ENCODE measurements at places on chromosomes 5 and 9.
A peak's percentile ranks its signal among the peaks of the same experiment; 100 is the strongest.

DNA sequence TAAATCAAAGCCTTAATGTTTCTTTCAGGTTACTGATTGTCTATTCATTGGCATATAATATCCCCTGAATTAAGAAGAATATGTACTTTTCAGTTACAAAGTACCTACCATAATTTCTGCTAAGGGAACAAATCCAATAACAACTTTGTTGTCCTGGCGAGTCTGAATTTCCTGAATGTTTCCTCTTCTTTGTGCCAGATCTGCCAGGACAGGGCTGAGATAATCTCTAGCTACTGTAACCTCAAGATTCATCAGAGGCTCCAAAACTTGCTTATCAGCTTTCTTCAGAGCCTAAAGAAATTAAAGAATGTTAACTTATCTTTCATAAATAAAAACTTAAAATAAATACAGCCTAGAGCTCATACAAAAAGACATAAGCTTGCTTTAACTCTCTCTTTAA is 37.2 kb downstream of the HEXB start:
- DNase-seq = no peak

- DNase-seq = no peak
Measured at GRCh38 chr5:180343110-180343830, 9.9 kb downstream of the GFPT2 start.

- DNase-seq = no peak
Measured at GRCh38 chr5:16826379-16827125, 109.5 kb downstream of the MYO10 start.

DNA sequence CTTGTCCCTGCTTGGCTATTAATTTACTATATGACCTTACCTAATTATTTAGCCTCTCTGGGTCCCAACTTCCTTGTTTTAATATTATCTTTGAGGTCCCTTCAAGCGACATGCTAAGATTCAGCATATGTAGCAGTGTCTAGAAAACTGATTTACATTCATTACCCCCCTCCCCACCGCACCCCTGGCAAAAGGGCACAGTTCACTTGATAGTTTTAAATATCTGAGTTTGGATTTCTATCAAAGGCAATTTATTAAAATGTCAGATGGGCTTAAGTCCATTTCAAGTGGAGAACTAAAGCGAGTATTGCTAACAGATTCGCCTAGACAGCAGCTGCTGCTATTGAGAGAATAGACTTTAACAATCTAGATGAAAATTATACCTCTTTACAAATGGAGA is 3.9 kb downstream of the CEMIP2 start:
- DNase-seq = no peak

- DNase-seq = no peak
Measured at GRCh38 chr9:84432746-84433145, 92.2 kb upstream of the SLC28A3 start.

DNA sequence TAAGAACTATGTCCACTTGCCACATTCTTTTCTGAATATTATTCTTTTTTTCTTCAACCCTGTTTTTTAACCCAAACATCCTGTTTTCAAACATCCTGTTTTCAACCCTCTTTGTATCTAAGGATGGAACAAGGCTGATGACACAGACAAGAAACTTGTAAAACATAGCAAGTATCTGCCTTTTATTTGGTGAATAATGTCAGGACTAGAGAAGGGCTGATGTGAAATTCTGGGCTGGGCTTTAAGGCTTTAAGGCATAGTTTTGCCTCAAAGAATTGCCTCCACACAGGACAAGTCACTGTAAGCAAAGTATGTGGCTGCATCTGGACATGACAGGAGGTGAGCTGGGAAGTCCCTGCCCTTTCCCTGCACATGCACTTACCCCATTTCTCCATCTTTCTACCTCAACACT is 42.5 kb upstream of the RIC1 start:
- peak; percentile 28 for DNase-seq

GRCh38 chr5:129656952-129657351 is 90.9 kb upstream of the MINAR2 start:
- DNase-seq = no peak

DNA sequence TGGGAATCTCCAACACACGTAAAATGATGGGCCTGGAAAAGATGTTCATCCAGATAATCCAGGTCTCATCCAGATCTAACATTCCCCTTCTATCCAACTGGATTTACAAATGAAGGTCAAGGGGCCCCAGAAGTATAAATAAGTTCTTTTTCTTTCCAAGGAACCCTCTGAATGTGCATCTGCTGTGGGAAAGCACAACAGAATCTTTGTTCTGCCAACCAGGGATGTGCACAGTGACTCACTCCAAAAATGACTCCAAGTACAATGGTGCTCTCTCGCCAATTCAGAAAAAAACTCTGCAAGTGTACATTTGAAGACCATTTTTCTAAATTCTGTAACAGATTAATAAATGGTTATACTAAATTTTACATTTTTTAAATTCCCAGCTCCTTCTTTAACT is 12.4 kb downstream of the RAPGEF6 start:
- DNase-seq = no peak

- DNase-seq = no peak
Measured at GRCh38 chr9:88954066-88954465, 37.2 kb upstream of the S1PR3 start.

- no peak for DNase-seq
Measured at GRCh38 chr9:104860263-104860662, 67.7 kb downstream of the ABCA1 start.

- no peak for DNase-seq
Measured at GRCh38 chr5:67999391-67999790, 216.2 kb upstream of the PIK3R1 start.

GRCh38 chr9:16309082-16309468 is 561.4 kb downstream of the BNC2 start:
- DNase-seq = no peak

- DNase-seq = no peak
Measured at GRCh38 chr9:97744710-97745708, 47.9 kb upstream of the XPA start.

DNA sequence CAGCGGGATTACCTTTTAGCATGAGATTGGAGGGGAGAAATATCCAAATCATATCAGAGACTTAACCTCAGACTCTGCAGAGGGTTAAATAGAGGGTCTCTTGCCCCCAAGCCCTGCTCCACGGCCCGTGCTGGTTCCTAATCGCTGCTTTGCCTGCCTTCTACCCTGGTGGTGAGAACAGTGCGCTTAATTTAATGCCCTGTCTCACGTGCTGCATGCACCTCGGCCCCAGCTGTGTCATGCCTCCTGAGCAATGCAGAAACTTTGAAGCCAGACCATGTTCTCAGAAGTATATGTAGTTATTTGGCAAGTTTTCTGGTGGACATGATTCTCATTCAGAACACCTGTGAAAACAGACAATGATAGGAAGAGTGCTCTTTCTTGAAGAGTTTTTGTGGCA is 1.4 kb downstream of the OTULIN start:
- peak; percentile 56 for DNase-seq

- DNase-seq = no peak
Measured at GRCh38 chr5:30592833-30593232, 600.7 kb upstream of the CDH6 start.

DNA sequence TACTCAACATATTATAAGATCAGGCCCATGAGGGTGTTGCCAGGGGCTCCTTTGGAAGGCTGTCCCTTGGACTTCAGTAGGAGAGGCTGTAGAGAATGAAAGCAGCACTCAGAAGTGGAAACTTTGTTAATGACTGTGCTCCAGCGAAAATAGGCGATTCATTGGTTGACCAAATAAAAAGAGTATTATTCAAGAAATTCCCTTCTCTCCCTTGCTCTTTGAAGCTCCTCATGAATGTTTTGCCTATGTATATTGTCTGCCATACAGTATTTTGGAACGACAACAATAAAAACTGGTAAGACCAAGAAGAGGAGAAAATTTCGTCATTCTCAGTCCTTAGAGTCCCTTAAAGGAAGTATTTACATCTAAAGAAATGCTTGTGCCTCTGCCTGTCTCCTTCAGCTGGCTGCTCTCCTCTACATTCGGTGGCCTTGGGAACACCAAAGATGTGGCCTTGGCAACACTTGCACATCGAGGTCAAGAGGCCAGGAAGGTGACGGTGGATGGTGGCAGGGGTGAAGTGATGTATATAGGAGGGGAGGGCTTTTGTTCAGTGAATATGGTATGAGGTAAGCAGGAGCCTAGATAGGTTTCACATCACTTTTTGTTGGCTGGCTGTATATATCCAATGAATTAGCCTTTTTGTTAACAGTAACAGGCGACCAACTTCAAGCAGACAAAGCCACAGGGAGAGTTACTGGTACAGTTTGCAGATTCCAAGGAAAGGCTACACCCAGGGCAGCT is 95.0 kb upstream of the ACTBL2 start:
- no peak for DNase-seq
